ENCODE measurements at places on chromosomes 11 and 22.

GRCh38 chr11:69816671-69817070 is 2.5 kb downstream of the FGF3 start:
- H3K27me3 ChIP-seq, result peaks cover 29% of the 10 kb centered on the region
- H3K4me1 ChIP-seq, result no peaks in the 10 kb centered on the region
- no peak overlapping the region for H3K4me3 ChIP-seq
- no peaks in the 10 kb centered on the region for H3K36me3 ChIP-seq
- no peak overlapping the region for H3K27ac ChIP-seq
- no peak for DNase-seq

DNA sequence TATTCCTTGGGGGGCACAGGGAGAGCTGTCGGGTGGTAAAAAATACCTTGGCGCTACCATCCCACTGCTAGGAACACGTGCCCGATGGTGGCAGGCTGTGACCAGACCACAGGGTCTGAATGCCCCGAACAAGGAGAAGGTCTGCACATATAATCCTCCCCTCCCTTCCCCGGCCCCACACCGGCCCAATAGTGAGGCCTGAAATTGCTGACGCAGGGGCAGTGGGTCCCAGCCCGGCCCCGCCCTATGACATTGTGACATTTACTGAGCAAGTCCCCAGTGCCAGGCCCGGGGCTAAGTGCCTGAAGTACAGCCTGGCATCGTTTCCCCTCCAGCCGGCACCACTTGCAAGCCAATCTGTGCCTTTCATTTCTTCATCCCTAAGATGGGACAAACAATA is 19.5 kb downstream of the MN1 start:
- no peak overlapping the region for H3K27ac ChIP-seq
- no peaks in the 10 kb centered on the region for H3K4me1 ChIP-seq
- no peak overlapping the region for H3K4me3 ChIP-seq

- no peaks in the 10 kb centered on the region for H3K27me3 ChIP-seq
- no peak for DNase-seq
- no peaks in the 10 kb centered on the region for H3K36me3 ChIP-seq
- H3K4me1 ChIP-seq, result no peaks in the 10 kb centered on the region
These were observed 48.0 kb upstream of the AMPD3 start for GRCh38 chr11:10407055-10407454.

- DNase-seq, result no peak
- no peaks in the 10 kb centered on the region for H3K27me3 ChIP-seq
- no peaks in the 10 kb centered on the region for H3K4me1 ChIP-seq
- H3K27ac ChIP-seq, result no peak overlapping the region
- no peak overlapping the region for H3K4me3 ChIP-seq
- no peaks in the 10 kb centered on the region for H3K36me3 ChIP-seq
These were observed 380.2 kb downstream of the TMEM135 start for GRCh38 chr11:87417951-87418350.

DNA sequence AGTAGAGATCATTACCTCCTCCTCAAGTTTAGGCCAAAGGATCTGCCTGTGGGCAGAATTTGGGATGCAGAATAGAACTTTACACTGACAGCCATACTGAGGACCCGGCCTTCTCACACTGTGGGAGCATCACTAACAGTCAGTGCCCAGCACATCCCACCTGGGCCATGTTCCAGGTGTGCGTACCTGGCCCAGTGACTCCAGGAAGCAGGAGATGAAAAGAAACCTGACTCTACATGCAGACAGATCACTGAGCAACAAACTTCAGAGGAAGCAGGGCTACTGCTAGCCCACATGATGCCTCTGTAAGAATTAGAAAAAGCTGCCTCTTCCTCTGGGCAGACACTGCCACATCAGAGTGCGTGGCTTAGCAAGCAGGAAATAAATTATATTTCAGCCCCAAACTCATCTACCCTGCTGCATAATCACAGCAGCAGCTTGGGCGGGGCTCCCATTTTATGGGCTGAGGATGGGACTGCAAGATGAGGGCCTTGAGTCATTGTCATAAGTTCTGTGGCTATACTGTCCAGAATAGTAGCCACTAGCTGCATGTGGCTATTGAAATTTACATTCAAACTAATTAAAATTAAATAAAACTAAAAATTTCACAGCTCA is 6.0 kb upstream of the LMO2 start:
- H3K4me1 ChIP-seq, result no peaks in the 10 kb centered on the region
- no peak overlapping the region for H3K4me3 ChIP-seq
- no peaks in the 10 kb centered on the region for H3K27me3 ChIP-seq
- no peak overlapping the region for H3K27ac ChIP-seq

GRCh38 chr11:66685276-66686099 is 7.8 kb upstream of the RBM4B start:
- H3K4me1 ChIP-seq, result no peaks in the 10 kb centered on the region
- no peak overlapping the region for H3K4me3 ChIP-seq
- H3K27me3 ChIP-seq, result no peaks in the 10 kb centered on the region
- no peaks in the 10 kb centered on the region for H3K36me3 ChIP-seq

DNA sequence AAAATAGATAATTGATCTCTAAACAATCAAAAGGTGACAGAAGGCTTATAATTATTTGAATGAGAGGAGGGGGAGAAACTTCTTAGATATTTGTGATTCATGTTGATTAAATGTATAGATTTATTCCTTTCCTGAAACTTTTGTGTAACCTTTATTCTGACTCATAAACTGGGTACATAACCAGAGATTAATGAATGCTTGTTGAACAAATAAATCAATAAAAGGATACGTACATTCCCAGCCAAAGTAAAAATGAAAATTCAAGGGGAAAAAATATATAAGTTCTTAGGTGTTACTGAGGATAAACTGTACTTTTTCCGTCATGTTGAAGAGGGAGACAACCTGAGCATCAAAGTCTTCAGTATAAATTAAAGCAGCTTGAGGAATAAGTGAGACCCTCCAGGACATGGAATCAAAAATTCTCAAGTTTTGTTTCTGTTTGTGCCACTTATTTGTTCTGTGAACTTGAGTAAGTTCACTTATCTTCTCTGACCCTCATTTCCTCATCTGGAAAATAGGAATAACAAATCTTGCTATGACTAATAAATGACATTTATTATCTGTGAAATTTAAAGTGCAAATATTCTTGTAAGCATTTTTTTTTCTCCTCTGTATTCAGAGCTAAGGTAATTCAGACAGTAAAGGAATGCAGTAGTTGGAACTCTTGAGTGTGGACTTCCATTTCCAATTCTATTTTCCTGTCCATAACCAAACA is 195.4 kb downstream of the METTL15 start:
- no peaks in the 10 kb centered on the region for H3K4me1 ChIP-seq
- no peak overlapping the region for H3K4me3 ChIP-seq
- DNase-seq, result no peak
- no peaks in the 10 kb centered on the region for H3K27me3 ChIP-seq

DNA sequence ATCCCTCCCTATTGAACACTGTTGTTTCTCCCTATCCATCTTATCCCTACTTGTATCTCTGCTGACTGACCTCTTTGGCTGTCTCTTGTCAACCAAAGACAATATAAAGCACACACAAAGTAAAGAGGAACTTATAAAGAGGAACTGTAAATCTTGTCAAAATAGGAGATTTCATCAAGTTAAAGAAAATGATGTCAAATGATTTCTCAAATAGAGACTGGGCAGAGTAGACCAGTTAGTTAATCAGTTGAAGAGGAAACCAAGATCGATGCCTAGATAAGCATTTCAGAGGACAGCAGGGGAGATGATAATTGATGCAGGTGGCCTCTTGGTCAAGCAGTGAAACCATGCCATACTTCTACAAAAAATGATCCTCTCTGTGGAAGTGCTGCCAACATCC is 22.7 kb downstream of the KCNQ1OT1 start:
- H3K4me3 ChIP-seq, result no peak overlapping the region
- no peaks in the 10 kb centered on the region for H3K4me1 ChIP-seq
- no peaks in the 10 kb centered on the region for H3K27me3 ChIP-seq
- H3K27ac ChIP-seq, result no peak overlapping the region

GRCh38 chr11:62682518-62682917 is 3.6 kb upstream of the UBXN1 start:
- no peak overlapping the region for H3K4me3 ChIP-seq
- no peak overlapping the region for H3K27ac ChIP-seq
- H3K36me3 ChIP-seq, result peaks cover 4% of the 10 kb centered on the region
- H3K4me1 ChIP-seq, result peaks cover 4% of the 10 kb centered on the region
- H3K27me3 ChIP-seq, result peaks cover 7% of the 10 kb centered on the region

DNA sequence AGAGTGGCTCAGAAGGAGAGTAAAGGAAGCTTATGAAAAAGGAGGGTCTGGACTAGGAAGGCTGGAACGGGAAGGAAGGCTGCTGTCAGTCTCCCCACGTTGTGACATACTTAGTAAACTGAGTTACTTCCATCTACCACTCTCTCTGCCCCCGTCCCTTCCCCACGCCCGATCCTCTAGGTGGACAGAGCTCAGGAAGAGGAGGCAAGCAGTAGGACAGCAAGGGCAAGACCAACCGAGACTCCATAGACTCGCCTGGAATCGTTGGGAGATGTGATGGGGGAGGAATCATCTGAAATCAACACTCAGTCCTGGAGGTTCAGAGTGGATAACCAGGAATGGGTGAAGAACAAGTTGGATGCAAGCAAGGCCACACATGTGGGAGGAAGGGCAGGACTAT is 240.7 kb downstream of the BUD13 start:
- H3K27me3 ChIP-seq, result no peaks in the 10 kb centered on the region
- H3K4me1 ChIP-seq, result no peaks in the 10 kb centered on the region
- H3K27ac ChIP-seq, result no peak overlapping the region

DNA sequence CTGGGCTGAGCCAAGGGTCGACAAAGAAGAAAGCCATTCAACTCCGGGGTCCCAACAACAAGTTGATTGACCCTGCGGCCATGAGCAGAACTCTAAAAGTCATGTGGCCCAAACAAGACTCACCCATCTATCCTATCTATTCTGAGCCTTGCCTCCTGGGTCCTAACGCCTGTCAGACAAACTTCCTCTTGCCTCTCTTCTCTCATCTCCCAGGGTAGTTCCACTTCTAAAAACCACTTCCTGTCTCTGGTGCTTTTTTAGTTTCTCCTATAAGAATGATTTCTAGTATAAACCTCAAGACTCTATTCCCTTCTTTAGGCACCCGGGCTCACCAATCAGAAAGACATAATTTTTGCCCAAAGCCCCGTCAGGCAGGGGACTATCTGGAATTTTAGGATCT is 530.2 kb downstream of the DLG2 start:
- no peaks in the 10 kb centered on the region for H3K27me3 ChIP-seq
- no peak for DNase-seq
- H3K4me1 ChIP-seq, result no peaks in the 10 kb centered on the region
- H3K27ac ChIP-seq, result no peak overlapping the region
- H3K4me3 ChIP-seq, result no peak overlapping the region

DNA sequence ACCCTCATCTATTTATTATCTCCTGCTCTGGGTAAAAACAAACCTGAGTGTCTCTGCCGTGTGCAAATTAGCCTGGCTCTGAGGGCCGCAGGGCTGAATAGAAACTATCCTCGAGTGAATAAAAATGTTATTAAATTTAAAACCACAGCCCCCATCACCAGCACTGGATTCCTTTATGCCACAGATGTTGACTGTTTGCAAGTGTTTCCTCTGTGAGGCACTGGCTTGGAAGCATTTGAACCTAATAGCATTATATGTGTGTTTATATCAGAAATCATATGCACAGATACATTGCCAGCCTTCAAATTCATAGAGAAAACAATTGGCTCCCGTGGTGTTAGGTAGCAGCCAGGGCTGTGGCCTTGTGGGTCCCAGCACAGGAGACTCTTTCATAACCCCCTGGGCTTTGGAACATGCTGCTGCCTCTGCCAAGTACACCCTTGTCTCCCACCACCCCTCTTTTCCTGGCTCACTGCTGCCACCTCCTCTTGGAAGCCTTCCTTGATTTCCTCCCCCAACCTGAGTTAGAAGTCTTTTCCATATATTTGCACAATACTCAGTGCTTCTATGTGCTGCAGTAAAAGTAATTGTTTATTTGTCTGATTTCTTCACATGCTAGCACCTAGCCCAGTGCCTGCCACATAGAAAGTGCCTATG is 294.4 kb downstream of the DDX10 start:
- H3K4me3 ChIP-seq, result no peak overlapping the region
- no peak overlapping the region for H3K27ac ChIP-seq
- H3K27me3 ChIP-seq, result no peaks in the 10 kb centered on the region
- no peaks in the 10 kb centered on the region for H3K36me3 ChIP-seq

Measured in small intestine (tissue), 16 donors.